Right hindlimb (tissue), 1 donor: ENCODE measurements at places on chromosomes 2 and 18.
A peak's percentile ranks its signal among the peaks of the same experiment; 100 is the strongest.

DNA sequence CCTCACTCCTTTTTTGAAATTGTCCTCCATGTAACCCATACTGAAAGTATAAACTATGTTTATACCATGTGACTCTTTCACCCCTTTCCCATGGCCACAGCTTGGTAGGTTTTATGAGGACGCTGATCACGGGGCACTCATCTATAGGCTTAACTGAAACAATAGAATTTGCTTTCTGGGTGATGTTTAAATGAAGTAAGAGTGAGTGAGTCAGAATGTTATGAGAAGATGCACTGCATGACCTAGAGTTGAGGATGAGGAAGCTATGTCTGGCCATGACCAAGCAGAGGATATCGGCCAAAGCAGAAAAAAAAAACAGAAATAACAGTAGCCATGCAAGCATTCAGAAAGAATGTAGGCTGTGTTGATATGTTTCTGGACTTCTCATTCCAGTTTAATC lies 34.9 kb downstream of the SCN1A start:
- DNase-seq: no peak

- DNase-seq: peak; percentile 60
Observed at GRCh38 chr18:59051470-59052165, 88.1 kb upstream of the SEC11C start.

- DNase-seq: no peak
Observed at GRCh38 chr2:43293744-43294695, 67.6 kb upstream of the ZFP36L2 start.

GRCh38 chr2:75844651-75845050 lies 133.9 kb upstream of the GCFC2 start:
- DNase-seq: no peak

GRCh38 chr2:113406114-113406513 lies 31.4 kb upstream of the ZNG1B start:
- no peak for DNase-seq

DNA sequence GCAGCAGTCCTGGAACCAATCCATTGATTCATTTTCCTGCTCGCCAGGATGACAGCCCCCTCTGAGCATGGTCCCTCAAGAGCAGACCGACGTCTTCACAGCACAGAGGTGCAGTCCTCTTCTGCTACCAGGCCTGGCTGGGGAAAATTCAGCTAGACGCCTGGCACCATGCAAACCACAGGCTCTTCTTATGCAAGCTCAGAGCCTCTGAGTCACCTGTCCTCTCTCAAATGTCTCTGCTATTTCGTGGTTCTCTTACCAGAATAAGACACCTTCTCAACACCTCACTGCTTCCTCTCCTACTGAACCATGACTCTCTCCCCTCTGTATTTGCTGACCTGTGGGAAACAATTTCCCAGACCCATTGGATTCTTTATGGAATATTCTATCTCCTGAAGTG lies 79.8 kb upstream of the CYRIA start:
- no peak for DNase-seq

GRCh38 chr2:26892133-26892532 lies 44.2 kb downstream of the DPYSL5 start:
- DNase-seq: no peak

DNA sequence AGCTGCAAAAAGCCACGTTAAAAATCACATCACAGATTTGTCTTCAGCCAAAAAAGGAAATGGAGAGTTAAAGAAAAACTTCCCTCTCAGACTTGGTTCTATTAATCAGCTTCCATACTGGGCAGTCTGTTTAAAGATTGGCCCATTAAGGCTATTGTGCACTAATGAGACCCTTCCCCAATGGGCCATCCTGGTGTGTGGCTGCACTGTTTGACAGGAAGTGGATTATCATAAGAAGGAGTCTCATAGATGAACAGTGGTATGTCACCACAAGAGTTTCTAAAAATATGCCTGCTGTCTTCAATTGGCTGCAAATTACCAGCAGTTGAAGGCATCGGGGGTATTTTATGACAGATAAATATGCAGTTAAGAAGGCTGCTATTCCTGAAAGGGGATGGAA lies 247.6 kb upstream of the THSD7B start:
- no peak for DNase-seq

- DNase-seq: peak; percentile 91
Observed at GRCh38 chr2:196068271-196069209, at the start of gene DNAH7. TSS of gene DNAH7 (minus strand) at chr2:196068837. CDS start at chr2:196068711, 126 bp downstream.

GRCh38 chr18:59675346-59675745 lies 21.9 kb downstream of the CCBE1 start:
- no peak for DNase-seq

- DNase-seq: peak; percentile 43
Observed at GRCh38 chr2:219073413-219074129, 12.8 kb upstream of the IHH start.

DNA sequence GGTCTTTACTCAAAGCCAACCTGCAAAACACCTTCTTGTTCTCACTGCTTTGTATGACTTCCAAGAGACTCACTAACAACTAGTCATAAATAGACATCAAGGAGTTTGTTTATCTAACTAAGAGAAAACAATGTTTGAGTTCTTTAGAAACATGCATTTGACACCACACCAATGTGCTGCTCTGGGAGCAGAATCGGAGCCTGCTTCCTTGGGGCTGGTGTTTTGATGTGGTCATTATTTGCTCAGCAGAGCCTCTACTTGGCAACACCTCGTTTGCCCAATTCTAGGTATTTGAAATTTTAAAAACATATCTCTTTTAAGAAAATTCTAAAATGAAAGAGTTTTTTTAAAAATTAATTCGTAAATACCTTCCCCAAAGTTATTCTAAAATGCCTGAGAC lies 167.5 kb downstream of the BCL2 start:
- no peak for DNase-seq

- no peak for DNase-seq
Observed at GRCh38 chr18:77061281-77061945, 71.2 kb downstream of the MBP start.

DNA sequence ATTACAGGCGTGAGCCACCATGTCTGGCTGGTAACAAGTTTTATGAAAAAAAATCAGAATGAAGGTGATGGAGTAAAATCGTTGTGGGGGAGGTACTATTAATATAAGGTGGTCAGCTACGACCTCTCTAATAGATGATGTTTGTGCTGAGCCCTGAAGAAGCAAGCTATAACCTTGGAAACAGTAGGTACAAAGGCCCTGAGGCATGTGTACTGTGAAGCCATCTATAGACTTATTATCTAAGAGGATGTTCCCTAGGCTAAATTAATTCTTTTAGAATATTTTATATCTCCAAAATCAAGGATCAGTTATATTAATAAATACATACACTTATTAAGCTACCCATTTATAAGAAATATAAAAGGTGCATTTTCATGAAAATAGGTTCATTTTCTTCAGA lies 23.3 kb upstream of the SSB start:
- DNase-seq: no peak

DNA sequence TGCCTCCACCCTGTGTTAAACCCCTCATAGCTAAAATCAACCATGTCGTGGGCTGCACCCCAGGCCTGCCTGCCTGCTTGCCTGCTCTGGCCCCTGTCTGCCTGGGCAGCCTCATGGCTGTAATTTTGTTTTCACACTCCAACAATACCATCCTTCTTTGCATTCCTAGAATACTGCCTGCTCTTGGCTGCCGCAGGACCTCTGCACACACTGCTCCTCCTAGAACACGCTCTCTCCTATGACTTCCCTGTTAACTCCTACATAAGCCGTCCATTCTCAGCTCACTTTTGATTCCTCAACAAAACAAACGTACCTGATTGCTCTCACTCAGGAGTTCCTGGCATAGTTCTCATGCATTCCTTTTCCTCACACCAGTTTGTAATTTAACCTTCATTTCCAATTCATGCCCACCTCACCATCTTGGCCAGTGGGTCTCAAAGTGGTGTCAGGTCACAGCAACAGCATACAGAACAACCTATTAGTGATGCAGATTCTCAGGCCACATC lies 2.5 kb downstream of the UXS1 start:
- DNase-seq: no peak

DNA sequence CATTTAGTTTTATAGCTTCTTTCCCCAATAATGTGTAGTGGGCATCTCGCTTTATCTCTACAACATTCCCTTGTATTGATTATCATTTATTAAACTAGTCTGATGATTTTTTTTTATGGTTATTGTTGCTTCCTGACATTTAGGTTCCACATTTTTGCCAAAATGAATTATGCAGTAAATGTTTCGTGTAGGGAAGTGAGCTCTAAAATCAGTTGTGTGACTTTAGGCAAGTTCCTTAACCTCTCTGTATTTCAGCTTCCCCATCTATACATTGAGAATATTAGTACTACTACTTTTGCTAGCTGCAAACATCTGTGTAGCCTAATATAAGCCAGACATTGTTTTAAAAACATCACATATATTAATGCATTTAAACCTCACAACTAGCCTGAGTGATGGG lies 22.9 kb downstream of the SOCS6 start:
- DNase-seq: no peak

DNA sequence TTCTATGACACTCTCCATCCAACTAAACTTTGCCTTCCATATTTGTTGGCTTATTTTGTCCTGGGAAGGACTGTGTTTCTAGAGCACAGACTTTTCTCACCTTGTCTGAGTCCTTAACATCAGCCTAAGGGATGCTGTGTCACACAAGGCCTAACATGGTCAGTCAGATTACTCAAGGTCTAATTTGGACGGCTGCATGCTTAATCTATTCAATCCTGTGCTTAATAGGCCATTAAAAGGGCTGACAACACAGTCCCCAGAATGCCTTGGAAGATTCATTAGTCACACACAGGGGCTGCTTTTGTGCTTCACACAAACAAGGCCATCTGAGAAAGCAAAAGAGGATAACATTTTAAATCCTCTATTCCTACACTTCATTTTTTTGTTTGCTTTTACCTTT lies 84.0 kb downstream of the DYNAP start:
- DNase-seq: no peak

DNA sequence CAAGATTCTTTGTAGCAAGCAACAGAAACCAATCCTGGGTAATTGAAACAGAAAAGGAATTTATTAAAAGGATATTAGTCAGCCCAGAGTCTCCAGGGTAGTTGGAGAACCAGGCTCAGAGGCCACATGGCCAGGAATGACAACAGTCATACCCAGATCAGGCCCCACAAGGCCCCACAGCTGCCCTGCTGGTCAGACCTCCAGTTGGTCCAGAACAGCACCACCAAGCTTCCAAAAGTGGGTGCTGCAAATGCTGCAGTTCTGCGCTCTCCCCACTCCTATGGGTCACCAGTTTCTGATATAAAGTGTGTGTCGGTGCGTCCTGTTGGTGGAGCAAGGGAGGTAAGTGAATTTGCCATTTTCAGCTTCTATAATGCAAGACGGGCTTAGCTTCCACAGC lies 29.9 kb downstream of the KLHL29 start:
- DNase-seq: no peak

GRCh38 chr2:27122791-27123190 lies 824 bp upstream of the ABHD1 start:
- DNase-seq: no peak

DNA sequence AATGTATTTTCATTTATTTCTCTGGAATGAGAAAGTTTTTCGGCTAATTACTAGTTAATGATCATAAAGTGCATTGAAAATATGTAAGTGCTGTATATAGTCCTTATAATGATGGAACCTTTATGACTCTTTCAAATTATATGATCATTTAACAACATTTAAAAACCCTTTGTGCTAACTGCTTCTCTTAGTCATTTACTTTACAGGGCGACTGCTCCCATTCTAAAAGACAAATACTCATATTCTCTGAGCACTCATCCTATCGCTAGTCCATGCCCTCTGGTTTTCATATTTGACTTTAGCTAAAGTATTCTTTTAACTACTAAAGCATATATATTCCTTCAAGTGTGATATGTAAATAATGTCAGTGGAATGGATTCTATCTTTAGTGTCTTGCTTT lies 168.2 kb downstream of the CDH7 start:
- DNase-seq: no peak

GRCh38 chr2:216830346-216830745 lies 29.5 kb downstream of the TNP1 start:
- no peak for DNase-seq

DNA sequence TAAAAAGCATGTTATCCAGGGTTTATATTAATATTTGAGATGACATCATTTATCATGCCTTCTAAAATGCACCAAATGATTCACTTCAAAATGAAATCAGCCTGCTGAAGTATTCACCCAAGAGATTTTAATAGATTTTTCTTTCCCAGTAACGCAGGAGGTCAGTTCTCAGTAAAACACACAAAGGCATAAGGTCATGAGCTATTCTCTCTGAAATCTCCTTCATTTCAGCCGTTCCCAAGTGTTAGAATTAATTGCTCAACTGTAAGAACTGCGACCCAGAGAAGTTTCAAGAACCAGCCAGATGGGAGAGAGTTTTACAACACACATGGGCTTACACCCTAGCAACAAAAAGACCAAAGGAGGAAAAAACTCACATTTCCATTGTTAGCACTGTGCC lies 84.2 kb upstream of the PHLPP1 start:
- no peak for DNase-seq

DNA sequence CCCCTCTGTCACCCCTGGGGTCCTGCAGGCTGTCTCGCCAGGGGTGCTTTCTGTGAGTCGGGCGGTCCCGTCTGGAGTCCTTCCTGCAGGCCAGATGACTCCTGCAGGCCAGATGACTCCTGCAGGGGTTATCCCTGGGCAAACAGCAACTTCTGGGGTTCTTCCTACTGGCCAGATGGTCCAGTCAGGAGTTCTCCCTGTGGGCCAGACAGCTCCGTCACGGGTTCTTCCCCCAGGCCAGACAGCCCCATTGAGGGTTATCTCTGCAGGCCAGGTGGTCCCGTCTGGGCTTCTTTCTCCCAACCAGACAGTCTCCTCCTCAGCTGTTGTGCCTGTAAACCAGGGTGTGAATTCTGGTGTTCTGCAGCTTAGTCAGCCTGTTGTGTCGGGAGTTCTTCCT lies 27.6 kb downstream of the ADNP2 start:
- no peak for DNase-seq

- no peak for DNase-seq
Observed at GRCh38 chr2:24945907-24946306, 25.8 kb downstream of the DNAJC27 start.

DNA sequence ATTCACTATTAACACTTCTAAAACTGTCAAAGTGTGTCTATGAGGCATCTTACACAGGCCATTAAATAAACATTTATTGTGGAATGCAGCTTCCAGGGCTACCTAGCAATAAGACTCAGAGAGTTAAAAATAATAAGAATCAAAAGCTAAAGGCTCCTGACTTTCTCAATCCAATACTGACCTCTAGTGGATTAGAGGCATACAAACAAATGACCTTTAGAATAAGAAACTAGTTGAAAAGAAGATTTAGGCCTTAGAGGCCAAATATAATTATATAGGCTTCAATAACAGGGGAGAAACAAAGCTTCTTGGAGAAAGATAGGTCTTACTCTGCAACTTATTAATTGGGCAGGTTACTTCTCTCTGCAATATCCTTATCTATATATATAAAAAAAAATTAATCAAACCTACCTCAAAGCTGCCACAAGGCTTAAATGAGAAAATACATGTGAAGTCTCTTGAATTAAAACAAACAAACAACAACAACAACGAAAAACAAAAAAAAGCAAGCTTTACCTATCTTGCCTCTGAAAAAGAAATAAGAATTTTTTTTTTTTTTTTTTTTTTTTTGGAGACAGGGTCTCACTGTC lies 246.1 kb downstream of the EXOC6B start:
- DNase-seq: no peak

- no peak for DNase-seq
Observed at GRCh38 chr2:9208875-9209274, 2.3 kb downstream of the ASAP2 start.
